NCI-H1436 treated with DMSO at 0.1 percent for 48 hours (cell line): ENCODE measurements at places on chromosomes 6 and 20.

DNA sequence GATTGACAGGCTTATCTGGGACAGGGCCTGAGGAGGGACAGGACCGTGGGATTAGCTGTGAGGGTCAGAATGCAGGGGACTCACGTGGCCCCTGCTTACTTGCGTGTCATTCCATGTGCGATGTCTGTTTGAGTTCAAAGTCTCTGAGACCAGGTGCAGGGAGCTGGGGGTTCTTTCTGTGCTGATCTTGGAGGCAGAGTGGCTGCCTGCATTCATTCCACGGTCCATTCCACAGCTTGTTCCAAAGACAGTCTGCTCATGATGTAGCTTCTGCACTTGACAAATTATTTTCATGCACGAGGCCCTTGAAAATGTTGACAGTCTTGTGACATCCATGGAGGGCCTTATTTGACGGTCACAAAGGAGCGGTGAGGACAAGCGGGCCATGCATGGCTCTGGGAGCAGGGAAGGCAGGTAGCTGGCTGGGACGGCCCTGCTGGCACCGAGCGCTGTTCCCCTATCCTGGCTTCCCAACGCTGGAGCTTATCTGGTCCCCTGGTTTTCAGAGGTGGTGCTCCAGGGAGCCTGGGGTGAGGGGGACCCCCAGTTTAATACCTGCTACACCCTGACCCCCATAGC, 156.3 kb upstream of the RNF24 start:
- DNase-seq, result no peak

DNA sequence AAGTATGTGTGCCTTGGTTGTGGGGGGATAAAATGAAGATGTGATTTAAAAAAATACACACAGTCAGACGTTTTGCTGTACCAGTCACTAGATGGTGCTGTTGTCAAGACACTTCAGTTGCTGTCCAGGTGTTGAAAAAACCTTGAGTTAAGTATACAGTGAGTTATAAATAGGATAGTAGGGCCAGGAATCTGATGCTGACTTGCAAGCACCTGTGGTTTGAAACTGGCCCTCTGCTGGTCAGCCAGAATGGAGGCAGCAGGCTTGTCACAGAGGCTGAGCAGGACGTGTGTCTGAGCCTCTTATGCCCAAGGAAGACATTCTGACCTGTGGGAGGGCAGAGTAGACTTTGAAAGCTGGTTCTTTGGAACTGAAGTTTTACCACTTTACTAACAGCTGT, 27.8 kb downstream of the RNF8 start:
- no peak for DNase-seq

GRCh38 chr6:89348372-89348771, 4.2 kb downstream of the UBE2J1 start:
- DNase-seq, result no peak

- DNase-seq, result no peak
These were observed 61.5 kb upstream of the STXBP5 start for GRCh38 chr6:147142684-147143245.

- no peak for DNase-seq
These were observed 936.7 kb upstream of the CITED2 start for GRCh38 chr6:140311146-140311545.

DNA sequence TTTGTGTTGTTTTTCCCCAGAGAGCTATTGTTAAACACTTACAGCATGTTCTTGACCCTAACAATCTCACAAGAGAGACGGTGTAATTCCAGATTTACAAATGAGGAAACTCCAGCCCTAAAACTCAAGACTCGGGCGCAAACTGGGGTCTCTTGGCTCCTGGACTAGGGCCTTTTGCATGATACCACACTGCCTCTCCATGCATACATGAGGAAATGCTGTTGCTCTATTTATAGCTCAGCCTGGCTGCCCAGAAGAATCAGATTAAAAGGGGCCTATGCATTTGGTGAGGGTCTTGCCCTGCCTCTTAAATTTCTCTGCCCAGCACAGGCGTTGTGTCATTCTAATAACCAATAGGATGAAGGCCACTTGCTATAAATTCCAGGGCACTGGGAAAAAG, 30.5 kb upstream of the SNRPB2 start:
- DNase-seq, result no peak

GRCh38 chr6:151422981-151423380, 28.9 kb downstream of the RMND1 start:
- no peak for DNase-seq

DNA sequence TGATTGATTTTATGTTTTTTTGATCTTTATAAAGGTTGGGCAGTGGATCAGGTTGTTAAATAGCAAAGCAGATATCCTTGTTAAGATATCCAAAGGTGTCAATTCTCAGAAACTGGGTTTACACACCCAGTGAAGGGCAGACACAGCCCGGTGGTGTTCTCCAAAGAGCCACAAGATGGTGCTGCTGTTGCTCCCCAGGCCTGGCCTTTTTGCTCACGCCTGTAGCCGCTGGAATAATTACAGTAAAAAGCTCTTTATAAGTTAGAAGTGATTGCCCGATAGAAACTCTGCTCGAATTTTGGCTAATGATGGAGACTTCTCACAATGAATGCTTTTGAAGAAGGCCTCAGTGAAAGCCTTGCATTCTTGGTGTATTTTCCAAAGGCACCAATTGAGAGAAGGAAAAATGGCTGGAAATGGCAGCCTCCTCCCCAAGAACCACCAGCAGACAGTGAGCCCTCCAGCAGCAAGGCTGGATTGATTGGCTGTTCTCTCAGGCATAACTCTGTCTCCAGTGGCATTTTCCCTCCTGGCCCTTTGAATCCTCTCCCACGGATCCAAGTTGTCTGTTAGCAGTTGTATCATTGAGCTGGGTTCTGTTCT, 120.5 kb upstream of the CHD6 start:
- no peak for DNase-seq

- DNase-seq, result no peak
These were observed 86.9 kb downstream of the TBC1D32 start for GRCh38 chr6:121247386-121247785.

GRCh38 chr20:47950124-47950912, 165.0 kb upstream of the SULF2 start:
- DNase-seq, result no peak

GRCh38 chr6:121242386-121242785, 91.9 kb downstream of the TBC1D32 start:
- DNase-seq, result no peak

GRCh38 chr6:52317841-52318581, 33.5 kb upstream of the MCM3 start:
- DNase-seq, result no peak

DNA sequence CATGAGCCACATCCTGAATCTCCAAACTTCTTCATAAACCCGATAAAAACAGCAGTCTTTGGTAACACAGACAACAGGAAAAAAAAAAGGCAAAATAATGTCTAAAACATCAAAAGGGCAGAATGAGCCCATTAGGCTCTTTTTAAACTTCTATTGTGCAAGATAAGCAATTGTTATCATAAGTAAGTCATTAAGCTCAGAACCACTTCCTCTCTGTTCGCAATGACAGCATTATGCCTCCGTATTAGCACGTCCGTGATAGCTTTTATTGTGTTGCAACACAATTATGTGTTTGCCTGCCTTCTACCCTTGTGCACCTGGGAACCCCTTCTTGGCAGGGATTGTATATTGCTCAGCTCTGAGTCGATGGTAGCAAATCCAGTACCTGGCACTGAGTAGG, 147.1 kb downstream of the LRFN2 start:
- DNase-seq, result no peak

- DNase-seq, result no peak
These were observed 167.8 kb upstream of the RIPOR2 start for GRCh38 chr6:25103603-25104002.

GRCh38 chr6:52546678-52547077, 30.2 kb downstream of the TRAM2 start:
- no peak for DNase-seq

DNA sequence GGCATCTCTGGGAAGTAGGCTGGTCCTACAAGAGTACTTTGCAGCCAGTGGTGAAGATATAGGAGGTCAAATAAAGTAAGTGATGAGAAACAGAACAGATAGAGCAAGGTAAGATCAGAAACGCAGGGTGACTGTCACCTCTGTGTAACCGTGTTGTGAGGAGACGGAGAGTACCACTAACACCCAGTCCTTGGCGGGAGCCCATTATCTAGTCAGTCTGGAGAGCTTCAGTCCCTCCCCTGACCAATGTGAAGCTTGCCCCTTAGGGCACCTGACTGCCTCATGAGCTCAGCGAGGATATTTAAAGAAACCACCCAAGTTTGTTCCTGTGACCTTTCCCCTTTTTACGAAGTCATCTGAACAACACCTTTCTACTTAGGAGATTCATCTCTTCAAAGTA, 110.0 kb downstream of the SAMD5 start:
- no peak for DNase-seq

DNA sequence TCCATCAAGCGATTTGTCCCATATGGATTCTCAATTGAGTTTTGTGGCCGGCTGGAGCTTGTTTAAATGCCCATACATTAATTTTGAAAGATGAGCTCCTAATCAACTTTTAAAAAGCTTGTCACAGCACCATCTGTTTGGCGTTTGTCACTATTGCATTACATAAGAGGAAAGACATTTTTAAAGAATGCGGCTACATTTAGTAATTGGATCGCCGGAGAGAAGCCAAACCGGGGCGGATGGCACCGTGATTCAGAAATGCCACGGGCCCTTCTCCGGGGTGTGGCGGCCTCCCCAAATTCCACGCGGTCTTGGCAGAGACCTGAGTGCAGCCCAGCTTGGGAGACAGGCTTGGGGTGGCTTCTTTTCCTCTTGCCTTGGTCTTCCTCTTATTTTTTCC, 67.7 kb upstream of the ZNFX1 start:
- no peak for DNase-seq

- no peak for DNase-seq
These were observed 1.5 kb downstream of the VNN1 start for GRCh38 chr6:132712366-132712765.

DNA sequence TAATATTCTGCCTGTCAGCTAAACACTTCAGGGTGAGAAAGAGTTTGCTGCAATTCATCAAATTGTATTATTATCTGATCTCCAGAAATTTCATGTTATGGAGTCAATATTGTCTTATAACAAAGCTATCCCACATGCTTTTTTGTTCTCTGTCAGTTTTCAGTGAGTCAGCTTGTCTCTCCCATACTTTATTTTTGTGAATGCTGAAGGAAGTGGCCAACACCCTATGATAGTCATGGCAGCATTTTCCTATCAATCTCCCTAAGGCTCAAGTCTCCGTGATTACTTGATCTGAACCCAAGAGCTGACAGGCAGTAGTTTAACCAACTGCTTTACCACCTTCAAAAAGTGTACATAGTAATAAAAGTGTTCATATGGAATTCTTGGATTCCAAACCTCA, 42.2 kb downstream of the RFPL4B start:
- no peak for DNase-seq

DNA sequence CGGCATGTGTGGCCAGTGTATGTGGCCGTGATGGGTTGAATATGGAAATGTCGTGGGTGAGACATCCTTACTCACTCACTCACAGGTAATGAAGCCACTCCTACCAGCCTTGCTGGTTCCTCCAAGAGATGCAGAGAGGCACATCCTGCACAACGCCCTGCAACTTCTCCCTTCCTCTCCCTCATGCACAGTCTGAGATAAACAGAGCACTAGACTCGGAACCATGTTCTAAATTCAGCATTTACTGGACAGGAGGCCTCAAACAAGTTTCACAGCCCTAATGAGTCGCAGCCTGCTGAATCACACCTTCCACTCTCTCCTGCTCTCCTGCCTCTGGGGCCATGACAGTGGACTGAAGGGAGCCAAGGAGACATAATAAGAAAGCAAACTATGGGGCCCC, 91.2 kb downstream of the ISM1 start:
- DNase-seq, result no peak

DNA sequence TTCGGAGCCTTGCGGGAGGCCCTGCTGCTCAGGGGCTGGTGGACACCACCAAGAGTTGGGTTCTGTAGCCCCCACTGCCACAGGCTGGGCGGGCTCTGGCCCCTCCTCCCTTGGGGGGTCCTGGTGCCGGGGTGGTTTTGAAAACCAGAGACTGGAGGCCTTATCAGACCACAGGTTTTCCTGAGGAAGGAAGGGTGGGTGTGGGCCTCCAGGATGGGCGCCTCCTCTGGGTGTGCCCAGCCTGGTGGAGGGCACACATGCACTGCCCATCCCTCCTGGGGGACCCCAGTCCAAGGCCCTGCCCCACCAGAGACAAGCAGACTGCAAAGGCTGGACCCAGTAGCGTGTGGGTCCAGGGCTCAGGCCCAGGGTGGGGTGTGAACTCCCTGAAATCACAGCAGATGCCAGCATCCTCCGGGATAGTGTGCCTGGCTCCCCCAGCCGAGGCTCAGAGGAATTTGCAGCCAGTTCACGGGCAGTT, 13.5 kb upstream of the ZBTB46 start:
- DNase-seq, result no peak

- DNase-seq, result no peak
These were observed 78.5 kb downstream of the REPS1 start for GRCh38 chr6:138909511-138909910.

DNA sequence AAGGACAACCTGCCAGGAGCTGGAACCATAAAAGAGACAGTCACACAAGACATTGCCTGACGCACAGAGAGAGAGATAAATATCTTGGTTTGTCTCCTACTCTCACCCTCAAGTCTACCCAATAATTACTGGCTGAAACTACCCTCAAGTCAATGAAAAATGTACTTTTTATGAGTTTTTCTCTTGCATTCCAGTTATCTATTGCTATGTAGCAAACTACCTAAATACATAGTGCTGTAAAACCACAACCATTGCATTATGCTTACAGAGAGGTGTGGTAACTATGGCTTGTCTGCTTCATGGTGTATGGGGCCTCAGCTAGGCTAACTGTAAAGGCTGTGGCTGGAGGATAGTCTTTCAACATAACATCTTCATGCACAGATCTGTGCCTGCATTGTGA, 247.8 kb downstream of the HAO1 start:
- DNase-seq, result no peak

DNA sequence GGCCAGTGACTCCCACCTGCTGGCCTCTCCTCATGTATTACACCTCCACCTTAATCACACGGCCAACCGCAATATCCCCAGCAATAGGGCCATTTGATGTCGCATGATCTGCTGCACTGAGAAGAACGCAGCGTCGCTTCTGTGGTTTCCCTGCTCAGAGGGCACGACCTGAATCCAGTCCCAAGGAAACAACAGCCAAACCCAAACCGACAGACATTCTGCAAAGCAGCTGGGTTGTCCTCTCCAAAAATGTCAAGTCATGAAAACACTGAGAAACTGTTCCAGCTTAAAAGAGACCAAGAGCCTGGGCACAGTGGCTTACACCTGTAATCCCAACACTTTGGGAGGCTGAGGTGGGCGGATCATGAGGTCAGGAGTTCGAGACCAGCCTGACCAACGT, 7.5 kb upstream of the BPI start:
- DNase-seq, result no peak

DNA sequence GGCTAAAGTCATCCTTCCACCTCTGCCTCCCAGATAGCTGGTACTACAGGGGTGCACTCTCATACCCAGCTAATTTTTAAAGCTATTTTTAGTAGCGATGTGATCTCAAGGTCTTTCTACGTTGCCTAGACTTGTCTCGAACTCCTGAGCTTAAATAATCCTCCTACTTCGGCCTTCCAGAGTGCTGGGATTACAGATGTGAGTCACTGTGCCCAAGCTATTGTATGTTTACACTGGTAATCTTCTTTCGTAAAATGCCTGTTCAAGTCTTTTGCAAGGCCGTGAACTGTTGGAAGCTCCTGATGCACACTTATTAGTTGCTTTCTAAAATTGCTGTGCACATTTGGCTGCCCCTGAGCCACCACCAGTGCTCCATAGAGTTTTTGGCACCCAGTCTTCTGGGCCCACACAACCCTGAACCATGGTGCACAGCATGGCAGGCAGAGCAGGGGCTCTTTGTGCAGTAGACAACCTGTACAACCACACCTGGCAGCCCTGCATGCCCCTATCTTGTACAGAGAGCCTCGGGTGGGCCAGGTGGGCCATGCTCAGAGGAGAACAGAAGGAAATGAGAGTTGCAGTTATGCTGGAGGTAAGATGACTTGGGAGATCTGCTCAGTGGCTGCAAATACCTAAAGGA, 33.3 kb downstream of the PDRG1 start:
- no peak for DNase-seq
